ENCODE measurements at places on chromosomes 3 and 15. TPM values are rescaled to one million over a fixed set of nuclear protein-coding genes. Genes with fewer than 3 reads are reported as not detected.

C3orf85 gene
- not detected for total RNA-seq

GRCh38 chr15:98785807-98786621, 137.7 kb downstream of the IGF1R start:
- DNase-seq: no peak

- no peak for DNase-seq
Measured at GRCh38 chr15:51260202-51260601, 78.2 kb downstream of the CYP19A1 start.

DNA sequence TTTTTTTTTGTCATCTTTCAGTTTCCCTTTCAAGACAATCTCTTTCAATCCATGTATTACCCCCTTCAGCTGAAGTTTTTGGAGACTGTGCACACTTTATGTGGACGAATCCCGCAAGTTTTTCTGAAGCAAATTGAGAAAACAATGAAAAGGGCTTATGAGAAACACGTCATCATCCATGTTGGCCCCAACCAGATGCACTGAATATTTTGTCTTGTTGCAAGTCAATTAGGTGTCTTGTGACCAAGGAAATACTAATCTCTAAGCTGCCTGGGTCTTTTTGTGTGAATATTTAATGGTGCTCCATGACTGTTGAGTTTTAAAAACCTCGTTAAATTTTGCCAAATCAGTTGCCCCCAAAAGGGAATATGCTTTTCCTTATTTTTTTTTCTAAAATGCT, 21.7 kb upstream of the PPP4R2 start:
- no peak for DNase-seq
